Skeletal muscle cell (primary cell): ENCODE measurements at places on chromosomes 11 and 22.

DNA sequence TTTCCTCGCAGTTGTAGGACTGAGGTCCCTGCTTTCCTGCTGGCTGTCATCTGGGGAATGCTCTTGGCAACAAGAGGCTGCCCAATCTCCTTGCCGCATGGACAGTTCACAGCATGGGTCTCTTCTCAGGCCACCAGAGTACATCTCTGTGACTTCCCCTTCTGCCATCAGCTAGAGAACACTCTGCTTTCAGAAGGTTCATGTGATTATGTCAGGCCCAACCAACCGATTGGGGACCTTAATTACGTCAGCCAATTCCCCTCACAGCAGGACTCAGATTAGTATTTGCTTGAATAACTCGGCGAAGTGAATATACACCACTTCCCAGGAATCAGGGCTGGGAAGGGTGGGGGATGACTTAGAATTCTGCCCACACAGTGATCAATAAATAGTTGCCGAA, 61.9 kb upstream of the CSNK2A3 start:
- no peak for DNase-seq

GRCh38 chr11:12009617-12010321, 1.3 kb upstream of the DKK3 start:
- DNase-seq, result no peak

DNA sequence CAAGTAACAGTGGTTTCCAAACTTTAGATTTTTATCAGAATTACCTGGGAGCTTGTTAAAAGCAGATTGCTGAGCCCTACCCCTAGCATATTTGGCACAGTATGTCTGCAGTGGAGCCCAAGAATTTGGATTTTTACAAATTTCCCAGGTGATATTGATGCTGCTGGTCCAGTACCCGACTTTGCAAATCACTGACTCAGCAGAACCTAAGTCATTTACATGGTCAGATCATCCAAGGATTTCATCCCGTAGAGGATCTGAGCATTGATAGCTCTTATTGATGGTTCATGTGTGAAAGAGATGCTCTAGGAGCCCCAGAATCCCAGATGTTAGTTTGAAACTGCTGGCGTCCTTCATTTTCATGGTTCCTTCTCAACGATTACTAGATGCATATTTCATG, 6.0 kb downstream of the C11orf97 start:
- no peak for DNase-seq

DNA sequence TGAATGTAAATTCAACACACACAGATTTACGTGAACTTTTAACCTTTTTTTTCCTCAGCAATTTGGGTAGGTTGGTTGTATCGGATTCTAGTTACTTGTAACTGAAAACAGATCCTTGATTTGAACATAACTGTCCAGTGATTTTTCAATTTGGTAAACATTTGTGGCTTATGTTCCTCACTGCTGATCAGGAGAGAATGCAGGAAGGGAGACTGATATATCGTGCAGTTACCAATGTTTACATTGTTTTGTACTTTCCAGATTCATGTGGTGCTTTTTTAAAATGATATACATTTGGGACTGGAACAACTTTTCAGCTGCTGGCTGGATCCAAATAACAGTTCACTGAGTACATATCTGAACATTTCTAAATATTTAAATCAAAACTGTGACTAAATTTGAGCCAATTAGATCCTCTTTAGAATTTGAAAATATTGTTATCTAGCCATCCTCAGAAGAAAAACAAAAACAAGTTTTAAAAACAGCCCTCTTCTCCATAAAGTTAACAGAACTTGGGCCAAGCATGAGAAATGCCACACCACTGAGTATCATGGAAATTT, 84.3 kb upstream of the MTMR2 start:
- DNase-seq, result no peak

GRCh38 chr11:45662665-45663485, 2.5 kb downstream of the CHST1 start:
- peak; percentile 71 for DNase-seq

GRCh38 chr22:40051322-40051721, 56.6 kb downstream of the FAM83F start:
- no peak for DNase-seq

DNA sequence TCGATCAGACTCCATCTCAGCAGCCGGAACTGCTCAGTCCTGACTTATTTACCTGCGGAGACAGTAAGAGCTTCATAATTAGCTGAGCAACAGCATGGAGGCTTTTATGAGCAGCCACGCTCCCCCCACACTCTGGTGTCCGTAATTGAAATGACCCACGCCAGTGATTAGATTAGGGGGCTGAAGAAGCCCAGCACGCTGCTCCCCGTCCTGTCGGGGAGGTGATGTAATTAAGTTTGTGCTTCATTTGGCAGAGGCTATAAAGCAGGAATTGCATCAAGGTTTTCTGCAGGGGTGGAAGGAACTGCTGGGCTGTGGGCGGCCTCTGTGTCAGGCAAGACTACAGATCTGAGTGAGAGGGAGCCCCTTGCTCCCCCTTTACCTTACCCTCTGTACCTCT, 22.8 kb upstream of the HTR3A start:
- no peak for DNase-seq

GRCh38 chr11:1992111-1992510, 5.5 kb downstream of the H19 start:
- DNase-seq, result no peak

- DNase-seq, result no peak
Observed at GRCh38 chr22:23898006-23898974, 4.1 kb downstream of the MIF start.

GRCh38 chr22:49021926-49022815, 805.5 kb downstream of the BRD1 start:
- DNase-seq, result no peak

DNA sequence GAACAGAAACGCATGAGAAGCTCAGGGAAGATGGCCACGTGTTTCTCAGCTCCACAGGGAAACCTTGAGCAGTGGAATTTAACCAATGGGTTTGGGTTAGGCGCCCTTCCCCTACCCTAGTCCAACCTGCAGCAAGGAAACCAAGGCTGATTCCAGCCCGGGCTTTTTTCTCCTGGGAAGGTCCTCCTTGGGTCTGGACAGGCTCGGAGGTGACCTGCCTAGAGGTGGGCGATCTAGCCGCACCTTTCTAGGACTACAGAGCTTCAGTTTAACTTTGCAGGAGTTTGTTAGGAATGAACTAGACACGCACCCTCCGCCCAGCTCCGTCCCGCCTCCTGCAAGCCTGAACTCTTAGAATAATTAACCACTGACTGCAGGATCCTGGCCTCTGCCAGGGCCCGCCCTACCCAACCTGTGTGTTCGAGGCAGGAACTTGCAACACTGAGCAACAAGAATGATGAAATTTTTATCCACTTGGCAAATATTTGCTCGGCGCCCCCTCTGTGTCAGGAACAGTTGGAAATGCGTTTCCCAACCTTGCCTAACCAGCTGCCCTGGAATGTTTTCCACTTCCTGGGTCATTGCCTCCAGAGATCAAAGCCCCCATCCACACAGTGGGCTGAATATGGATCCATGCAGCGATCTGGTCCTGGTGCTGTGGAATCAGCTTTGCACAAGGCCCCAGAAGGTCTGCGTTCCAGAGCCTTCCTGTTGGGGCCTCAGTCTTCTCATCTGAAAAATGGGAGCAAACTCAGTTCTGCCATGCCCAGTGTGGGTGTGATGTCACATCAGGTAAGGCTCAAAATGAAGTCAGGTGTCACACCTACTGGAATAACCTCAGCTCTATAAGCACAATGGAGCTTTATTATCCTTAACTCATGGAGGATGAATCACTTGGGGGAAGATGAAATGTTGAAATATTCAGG, 13.3 kb downstream of the MPST start:
- no peak for DNase-seq

DNA sequence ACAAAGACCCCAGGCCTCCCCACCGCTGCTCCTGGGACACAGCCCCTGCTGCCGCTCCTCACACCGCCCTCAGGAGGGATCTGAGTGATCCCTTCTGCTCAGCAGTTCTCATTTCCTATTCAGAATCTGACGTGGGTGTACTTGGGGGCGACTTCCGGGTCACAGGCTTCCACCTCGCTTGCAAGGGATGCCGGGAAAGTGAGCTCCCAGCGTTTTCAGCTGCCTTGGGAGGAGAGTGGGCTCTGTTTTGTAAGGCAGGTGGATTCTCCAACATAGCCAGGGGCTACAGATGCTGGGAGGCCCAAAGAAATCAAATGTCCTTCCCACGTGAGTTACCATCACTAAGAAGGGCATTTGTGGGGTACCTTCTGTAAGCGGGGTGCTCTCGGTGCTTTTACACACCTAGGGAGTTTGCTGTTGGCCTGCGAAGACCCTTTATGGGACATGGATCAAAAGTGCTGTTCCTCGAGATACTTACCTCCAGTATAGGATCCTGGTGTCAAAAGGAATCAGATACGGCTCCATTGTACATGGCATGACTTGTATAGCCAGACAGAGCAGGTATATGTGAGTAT, 9.7 kb upstream of the LRRC10B start:
- no peak for DNase-seq

DNA sequence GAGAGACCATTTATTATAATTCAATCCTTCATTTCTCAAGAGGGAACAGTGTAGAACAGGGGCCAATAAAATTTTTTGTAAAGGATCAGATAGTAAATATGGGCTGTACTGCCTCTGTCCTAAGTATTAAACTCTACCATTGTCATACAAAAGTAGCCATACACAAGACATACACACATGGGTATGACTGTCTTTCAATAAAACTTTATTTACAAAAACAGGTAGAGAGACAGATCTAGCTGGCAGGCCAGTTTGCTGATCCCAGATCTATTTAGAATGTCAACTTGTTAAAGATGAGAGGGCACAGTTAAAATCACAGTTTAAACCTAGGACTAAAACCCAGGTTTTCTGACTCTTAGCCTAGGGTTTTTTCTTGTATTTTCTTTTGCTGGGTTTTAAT, 16.7 kb downstream of the TRAF6 start:
- DNase-seq, result no peak

GRCh38 chr22:40919446-40919845, 31.7 kb upstream of the RBX1 start:
- DNase-seq, result no peak

DNA sequence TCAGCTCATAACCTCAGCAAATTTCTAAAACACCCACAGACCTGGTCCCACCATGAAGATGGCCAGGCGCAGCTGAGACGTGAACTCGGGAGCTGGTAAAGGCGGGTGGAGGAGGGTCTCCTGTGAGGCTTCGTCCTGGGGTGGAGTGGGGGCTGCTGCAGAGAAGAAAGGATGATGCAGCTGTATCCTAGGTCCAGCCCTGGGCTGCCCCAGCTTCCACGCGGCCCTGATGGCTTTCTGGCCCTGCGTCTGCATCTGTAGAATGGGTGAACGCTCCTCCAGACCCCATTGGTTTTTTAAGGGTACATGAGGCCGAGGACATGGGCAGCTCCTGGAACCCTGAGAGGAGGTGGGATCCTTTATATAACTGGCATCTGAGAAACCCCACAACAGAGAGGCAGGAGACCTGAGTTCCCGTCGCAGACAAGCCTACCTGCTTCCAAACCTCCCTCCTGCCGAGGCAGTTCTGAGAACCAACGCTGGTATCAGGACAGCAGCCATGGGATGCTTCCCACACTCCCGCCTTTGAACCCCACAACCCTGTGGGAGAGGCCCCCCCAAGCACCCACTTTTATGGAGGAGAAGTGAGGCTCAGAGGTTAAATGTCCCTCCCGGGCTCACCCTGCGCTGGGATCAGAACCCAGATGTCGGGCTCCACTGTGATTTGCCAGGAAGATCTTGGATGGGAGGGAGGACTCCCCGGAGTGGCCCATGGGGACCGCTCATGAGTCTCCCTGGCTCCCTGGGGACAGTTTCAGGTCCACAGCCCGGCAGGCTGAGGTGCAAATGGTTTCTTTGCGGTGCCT, 55.2 kb upstream of the FGF3 start:
- DNase-seq, result no peak

- DNase-seq, result no peak
Observed at GRCh38 chr22:44569561-44569991, 71.5 kb upstream of the RTL6 start.

- DNase-seq, result no peak
Observed at GRCh38 chr11:83815736-83816135, 529.6 kb upstream of the CCDC90B start.

DNA sequence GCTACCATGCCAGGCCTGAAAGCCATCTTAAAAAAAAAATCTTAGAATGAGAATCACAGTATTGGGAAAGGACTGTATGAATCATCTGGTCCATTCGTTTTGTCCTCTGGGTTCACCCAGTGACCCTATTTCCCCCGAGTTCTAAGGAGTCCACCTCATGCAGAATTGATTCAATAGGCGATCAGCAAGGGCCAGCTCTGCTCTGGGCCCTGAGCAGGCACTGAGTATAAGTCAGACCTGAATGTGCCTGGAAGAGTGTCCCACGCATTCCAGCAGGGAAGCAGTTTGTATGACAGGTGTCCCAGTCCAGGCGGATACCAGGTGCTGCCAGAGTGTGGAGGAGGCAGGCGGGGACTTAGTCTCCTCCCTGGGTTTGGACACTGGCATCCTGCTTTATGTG, 883 bp upstream of the HMOX1 start:
- no peak for DNase-seq

- no peak for DNase-seq
Observed at GRCh38 chr11:124050748-124051147, 9.6 kb upstream of the OR10G7 start.

GRCh38 chr11:118746988-118747585, 43.9 kb downstream of the DDX6 start:
- DNase-seq, result no peak

DNA sequence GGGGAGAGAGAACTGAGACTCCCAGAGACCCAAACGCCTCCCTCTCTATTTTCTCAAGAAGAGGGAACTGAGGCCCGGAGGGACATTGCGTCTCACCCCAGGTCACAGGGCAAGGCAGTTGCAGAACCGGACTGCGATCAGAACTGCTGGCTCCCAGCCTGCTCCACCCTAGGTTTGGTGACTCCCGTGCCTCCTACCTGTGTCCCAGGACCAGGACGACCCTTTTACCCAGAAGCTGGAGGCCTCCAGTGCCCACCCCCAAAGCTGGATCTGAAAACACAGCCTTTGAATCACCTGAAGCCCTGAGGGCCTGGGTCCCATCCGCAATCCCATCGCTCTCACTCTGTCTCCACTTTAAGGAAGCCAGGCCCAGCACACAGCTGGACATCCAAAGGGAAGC, 1.4 kb downstream of the GSTT4 start:
- DNase-seq, result no peak

DNA sequence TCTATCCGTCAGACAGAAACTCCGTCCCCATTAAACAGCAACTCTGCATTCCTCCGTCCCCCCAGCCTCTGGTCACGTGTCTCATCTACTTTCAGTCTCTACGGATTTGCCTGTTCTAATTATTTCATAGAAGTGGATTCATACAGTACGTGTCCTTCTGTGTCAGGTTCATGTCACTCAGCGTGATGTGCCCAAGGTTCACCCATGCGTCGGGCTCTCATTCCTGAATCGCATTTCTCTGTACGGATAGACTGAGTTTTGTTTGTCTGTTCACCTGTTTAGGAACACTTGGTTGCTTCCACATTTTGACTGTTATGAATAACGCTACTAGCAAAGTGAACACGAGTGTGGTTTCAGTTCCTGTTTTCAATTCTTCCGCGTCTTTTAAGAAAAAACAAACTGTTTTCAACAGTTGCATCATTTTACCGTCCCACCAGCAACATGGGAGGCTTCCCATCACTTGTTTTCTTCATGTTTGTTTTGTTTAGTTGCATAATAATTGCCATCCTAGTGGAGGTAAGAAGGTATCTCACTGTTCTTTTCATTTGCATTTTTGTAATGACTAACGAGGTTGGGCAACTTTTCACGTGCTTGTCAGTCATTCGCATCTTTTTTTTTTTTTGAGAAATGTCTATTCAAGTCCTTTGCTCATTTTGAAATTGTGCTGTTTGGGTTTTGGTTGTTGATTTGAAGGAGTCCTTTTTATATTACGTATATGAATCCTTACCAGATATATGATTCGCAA, 8.9 kb upstream of the NLRP6 start:
- no peak for DNase-seq

- DNase-seq, result no peak
Observed at GRCh38 chr11:63611395-63611747, 2.9 kb downstream of the PLAAT3 start.
